ENCODE measurements at places on chromosomes 2 and 18.
A peak's percentile ranks its signal among the peaks of the same experiment; 100 is the strongest.

DNA sequence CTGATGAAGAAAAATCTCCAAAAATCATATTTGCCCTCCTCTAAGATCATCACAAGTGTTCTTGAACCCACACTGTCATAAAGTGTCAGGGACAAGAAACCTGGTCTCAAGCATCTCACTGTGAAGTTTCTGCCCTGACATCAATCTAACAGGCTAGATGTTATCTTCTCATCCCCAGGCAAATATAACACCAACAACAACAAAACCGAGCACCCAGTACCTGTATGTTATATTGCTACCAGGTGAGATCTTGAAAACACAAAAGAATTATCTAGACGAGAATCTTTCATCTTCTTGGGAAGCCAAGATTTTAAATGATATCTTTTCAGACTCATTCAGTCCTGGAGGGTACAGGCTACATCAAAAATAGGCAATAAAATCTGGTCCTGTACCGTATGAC is 8.8 kb upstream of the MAP4K3 start:
- no peak for DNase-seq

DNA sequence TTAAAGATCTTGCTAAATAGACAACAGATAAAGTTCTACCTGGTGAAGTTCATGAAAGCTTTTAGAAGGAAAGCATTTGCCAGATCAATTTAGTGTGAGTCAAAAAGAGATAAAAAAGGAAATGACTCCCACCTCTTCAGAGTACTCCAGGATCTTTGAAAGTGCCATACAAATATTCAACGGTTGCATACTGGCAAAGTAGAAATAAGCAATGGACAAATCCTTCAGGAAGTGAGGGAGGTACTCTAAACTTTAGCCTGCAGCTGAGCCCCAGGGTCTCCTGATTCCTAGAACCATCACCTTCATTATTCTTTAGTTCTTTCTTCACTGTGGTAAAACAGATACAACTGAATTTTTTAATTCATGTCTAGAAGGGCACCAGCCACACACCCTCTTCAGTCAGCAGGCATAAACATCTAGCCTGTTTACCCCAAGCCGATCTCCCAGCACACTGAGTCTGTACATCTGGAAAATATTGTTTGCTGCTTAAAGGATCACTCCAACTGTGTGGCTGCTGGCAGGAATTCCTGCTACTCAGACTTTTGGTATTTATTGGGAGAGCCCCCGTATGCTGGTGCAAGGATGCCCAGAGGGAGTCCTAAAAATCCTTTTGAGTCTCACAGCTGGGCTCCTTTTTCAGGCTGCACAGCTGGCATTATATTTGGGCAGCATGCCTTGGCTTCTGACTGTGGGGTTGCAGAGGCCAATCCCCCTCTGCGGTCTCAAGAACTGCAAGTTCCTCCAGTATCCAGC is 72.3 kb upstream of the SESTD1 start:
- peak; percentile 51 for DNase-seq

GRCh38 chr2:73290049-73290839 is 3.1 kb downstream of the EGR4 start:
- no peak for DNase-seq

DNA sequence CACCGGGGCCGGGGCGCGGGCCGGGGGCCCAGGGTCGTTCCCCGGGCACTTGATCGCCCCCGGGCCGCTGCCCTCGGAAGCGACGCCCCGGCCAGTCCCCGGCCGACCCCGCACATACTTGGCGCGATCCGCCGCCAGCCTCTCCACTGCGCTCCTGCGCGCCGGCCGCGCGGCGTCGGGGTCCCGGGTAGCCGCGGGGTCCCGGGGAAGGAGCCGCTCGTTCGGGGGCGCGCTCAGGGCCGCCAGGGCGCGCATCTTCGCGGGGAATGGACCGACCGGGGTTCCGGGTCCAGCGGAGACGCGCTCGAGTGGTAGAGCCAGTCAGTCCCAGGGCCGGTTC is 204 bp downstream of the FAM110C start:
- no peak for DNase-seq

GRCh38 chr2:112032689-112033465 is 22.2 kb upstream of the TMEM87B start:
- DNase-seq, result peak; percentile 80

- peak; percentile 88 for DNase-seq
These were observed 100.9 kb downstream of the TNS1 start for GRCh38 chr2:217901835-217902378.

- no peak for DNase-seq
These were observed 12.5 kb downstream of the CAPN14 start for GRCh38 chr2:31204783-31205182.

DNA sequence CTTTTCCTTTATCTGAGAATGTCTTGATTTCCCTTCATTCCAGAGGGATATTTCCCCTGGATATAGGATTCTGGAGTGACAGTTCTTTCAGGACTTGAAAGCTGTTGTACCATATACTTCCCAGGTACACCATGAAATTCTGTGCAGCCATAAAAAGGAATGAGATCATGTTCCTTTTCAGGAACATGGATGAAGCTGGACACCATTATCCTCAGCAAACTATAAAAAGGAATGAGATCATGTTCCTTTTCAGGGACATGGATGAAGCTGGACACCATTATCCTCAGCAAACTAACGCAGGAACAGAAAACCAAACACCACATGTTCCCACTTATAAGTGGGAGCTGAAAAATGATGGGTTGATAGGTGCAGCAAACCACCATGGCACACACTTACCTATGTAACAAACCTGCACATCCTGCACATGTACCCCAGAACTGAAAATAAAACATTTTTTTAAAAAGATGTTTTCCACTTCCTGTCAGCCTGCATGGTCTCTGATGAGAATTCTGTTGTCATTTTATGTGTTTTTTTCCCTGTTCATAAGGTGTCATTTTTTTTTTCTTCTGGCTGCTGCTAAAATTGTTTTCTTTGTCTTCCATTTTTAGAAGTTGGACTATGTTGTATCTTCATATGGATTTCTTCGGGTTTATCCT is 133.3 kb downstream of the DNAH6 start:
- no peak for DNase-seq

DNA sequence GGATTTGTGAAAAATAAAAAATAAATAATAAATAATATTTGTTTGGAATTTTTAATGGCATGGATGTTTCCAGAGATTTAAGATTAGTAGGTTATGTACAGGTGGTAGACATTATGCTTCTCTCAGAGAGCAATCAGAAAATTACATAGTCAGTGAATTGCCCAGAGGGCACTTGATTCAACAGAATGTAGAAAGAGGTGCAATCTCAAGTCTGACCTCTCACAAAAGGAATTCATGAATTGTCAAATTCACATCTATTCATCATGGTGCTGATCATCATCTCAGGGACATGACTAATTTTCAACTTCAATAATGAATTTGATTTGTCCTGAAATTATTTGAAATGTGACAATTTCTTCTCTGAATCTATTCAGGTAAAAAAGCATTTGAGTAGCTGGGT is 172.5 kb downstream of the PDE11A start:
- no peak for DNase-seq

All from fibroblast of skin of right biceps (primary cell).